ENCODE measurements at places on chromosomes 4 and X.

DNA sequence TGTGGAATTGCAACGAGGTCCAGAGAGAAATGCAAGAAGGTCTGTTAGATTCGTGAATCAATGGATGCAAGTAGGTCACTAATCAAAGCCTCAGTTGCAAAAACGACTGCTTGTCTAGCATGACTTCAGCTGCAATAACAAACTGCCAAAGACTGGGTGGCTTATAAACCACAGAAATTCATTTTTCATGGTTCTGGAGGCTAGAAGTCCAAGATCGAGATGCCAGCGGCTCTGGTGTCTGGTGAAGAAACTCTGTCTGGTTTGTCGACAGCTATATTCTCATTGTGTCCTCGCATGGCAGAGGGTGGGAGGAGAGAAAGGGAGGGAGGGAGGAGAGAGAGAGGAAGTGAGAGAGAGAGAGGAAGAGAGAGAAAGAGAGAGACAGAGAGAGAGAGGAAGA, 114.7 kb downstream of the MXRA5 start:
- DNase-seq: no peak
- H3K4me3 ChIP-seq: no peak overlapping the region
- H3K27ac ChIP-seq: no peak overlapping the region
- H3K27me3 ChIP-seq: no peaks in the 10 kb centered on the region
- H3K36me3 ChIP-seq: no peaks in the 10 kb centered on the region

DNA sequence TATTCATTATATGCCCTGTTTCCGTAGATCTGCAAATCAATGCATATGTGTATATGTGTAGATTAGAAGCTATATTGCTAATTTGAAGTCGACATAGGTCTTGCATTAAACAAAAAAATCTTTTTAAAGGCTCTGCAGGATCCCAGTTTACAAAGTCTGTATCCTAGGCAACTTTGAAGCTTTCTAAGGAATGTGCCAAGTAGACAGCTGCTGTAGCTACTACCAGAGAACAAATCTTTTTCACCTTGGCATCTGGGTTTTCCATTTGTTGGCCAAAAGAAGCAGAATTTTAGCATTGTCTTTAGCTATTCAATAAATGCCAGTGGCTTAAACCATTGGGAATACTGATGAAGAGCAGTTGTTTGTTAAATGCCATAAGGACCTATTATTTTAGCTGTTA, 88.0 kb downstream of the NAA11 start:
- DNase-seq: no peak
- no peaks in the 10 kb centered on the region for H3K36me3 ChIP-seq
- H3K4me1 ChIP-seq: no peaks in the 10 kb centered on the region
- H3K27me3 ChIP-seq: no peaks in the 10 kb centered on the region
- H3K27ac ChIP-seq: no peak overlapping the region

- no peak overlapping the region for H3K27ac ChIP-seq
- no peak for DNase-seq
These were observed 20.4 kb downstream of the ADGRL3 start for GRCh38 chr4:61220556-61220955.

DNA sequence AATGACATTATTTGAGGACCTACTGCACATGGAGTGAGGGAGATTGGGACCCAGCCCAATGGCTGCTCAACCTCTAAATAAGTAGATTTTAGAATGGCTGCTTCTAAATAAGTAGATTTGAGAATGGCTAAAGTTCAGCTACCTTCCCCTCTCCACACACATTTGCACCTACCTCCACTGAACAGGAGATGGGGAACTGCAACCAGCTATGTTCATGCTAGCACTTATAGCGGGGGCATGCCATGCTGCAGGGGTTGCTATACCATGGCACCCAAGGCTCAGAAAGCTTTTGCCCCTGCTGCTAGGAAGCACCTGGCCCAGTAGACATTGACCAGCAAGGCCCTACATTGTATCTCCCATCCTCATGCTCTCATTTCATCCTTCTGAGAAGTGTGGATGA, 70.2 kb upstream of the MAOA start:
- no peak for DNase-seq
- no peak overlapping the region for H3K4me3 ChIP-seq
- no peaks in the 10 kb centered on the region for H3K36me3 ChIP-seq
- no peak overlapping the region for H3K27ac ChIP-seq
- no peaks in the 10 kb centered on the region for H3K27me3 ChIP-seq
- H3K4me1 ChIP-seq: peaks cover 6% of the 10 kb centered on the region

DNA sequence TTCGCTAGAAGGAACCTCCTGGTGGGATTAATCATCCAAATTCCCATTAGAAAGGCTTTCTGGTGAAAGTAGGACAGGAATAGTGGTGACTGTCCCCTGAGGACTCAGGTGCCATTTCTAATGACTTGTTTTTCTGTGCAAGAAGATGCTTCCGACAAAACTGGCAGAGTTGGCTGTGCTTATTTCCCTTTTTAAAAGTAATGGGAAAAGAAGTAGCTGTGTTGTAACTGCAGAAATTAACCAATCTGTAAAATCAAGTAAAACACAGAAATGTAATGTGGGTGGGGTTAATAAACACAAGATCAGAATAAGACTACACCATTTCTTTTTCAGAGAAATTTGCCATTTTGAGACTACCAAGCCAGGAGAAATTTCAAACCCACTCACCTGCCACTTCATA, 55.0 kb upstream of the FAM9B start:
- no peak overlapping the region for H3K4me3 ChIP-seq
- H3K27me3 ChIP-seq: no peaks in the 10 kb centered on the region
- no peaks in the 10 kb centered on the region for H3K4me1 ChIP-seq
- H3K36me3 ChIP-seq: no peaks in the 10 kb centered on the region

DNA sequence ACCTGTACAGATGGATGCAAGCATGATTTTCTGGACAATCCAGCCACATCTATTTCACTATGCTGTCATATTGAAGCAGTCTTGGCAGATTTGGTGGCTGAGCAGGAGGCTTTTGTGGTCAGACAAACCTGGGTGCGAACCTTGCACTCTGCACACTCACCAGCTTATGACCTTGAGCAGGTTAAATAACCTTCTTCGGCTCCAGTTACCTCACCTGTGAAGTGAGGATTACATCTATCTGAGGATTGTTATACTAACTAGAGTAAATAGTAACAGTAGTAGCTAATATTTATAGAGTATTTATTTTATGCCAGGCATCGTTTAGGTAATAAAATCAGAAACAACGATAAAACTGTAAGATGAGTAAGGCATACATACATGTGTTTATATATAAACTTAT, 150.0 kb downstream of the PPP3CA start:
- H3K27ac ChIP-seq: no peak overlapping the region
- peaks cover 6% of the 10 kb centered on the region for H3K36me3 ChIP-seq
- no peak overlapping the region for H3K4me3 ChIP-seq
- DNase-seq: no peak

- no peaks in the 10 kb centered on the region for H3K4me1 ChIP-seq
- H3K27me3 ChIP-seq: no peaks in the 10 kb centered on the region
- DNase-seq: no peak
- H3K36me3 ChIP-seq: peaks cover 6% of the 10 kb centered on the region
- no peak overlapping the region for H3K4me3 ChIP-seq
These were observed 6.0 kb downstream of the AP1S2 start for GRCh38 chrX:15848576-15848975.

- DNase-seq: no peak
- H3K4me1 ChIP-seq: peaks cover 5% of the 10 kb centered on the region
- H3K36me3 ChIP-seq: no peaks in the 10 kb centered on the region
- peak overlapping the region; percentile 98 for H3K27ac ChIP-seq
These were observed 897 bp upstream of the FBXL5 start for GRCh38 chr4:15656038-15656470.
